ENCODE measurements at places on chromosomes 6 and 20.

DNA sequence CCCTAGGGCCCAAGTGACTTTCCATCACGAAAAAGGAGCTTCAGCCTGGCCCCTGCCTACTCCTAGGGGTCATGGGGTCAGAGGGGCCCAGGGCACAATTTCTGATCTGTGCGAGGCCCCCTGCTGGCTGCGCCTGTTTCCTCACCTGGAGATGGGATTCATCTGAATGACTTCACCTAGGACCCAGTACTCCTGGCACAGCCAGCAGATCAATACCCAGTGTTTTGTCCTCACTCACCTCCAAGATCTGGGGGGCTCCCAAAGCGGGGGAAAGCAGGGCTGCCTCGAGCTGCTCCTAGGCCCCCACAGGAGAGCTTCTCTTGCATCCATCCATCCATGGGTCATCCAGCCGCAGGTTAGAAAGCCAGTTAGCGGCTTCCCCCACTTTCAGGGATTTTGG, 33.8 kb downstream of the CD40 start:
- no peak for DNase-seq

DNA sequence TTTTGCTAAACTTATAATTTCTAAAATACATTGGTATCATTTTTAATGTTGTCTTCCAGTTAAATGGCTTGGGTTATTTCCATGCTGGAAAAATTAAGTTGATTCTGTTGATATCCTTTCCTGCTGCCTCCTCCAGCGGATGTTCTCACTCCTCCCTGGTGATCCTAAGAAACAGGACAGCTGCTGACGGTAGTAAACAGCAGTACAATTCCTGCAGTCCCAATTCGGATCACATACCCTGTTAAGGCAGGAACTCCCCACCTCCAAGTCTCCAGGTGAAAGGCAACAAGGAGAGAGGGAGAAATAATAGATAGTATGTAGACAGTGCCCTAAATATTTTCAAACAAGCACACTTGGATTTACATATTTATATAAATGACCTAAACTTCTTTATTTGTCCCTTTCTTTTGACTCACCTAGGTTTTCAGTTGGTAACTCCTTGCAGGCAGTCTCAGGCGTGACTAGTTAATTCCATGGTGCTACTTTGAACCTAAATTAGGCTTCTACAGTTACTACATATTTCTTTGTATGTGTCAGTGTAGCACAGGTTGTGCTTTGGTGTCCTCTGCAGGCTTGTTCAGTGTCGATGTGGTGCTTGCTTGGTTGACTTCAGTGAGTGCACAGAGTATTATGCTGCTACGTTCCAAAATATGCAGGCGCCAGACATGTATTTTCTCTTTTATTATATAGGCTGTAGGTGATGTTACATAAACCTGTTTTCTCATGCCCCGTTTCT, 126.0 kb downstream of the ADGRB3 start:
- no peak for DNase-seq

DNA sequence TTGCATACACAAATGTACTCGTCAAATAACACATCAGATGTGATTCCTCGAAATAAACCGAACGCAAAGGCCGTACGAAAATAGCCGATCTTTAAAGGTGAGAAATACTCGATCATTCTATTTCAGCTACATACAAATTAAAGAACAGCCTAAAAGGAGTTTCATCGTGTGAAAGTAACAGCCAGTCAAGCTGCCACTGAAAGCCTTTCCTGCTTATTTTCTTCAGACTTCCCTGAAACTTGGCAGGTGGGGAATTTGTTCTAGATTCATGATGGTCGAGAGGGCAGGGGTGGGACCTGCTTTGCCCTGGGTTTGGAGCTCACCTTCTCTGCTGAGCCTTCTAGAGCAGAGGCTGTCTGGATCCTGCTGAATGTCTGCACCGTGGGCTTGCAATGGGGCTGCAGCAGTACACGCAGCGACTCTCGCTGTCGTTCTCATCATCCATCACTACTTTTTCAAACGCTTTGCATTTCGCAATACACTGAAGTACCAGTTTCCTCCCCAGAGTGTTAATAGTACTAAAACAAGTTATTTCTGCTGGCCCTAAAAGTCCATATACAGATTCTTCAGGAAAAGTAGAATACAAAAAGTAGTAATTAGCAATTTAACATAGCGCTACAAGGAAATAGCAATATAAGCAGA, 16.2 kb downstream of the FOXC1 start:
- DNase-seq, result no peak

- DNase-seq, result no peak
Observed at GRCh38 chr6:27230758-27231111, 16.8 kb upstream of the PRSS16 start.

- no peak for DNase-seq
Observed at GRCh38 chr6:142236691-142237090, 65.1 kb upstream of the ADGRG6 start.

GRCh38 chr6:144401736-144402733, 116.9 kb downstream of the UTRN start:
- no peak for DNase-seq

DNA sequence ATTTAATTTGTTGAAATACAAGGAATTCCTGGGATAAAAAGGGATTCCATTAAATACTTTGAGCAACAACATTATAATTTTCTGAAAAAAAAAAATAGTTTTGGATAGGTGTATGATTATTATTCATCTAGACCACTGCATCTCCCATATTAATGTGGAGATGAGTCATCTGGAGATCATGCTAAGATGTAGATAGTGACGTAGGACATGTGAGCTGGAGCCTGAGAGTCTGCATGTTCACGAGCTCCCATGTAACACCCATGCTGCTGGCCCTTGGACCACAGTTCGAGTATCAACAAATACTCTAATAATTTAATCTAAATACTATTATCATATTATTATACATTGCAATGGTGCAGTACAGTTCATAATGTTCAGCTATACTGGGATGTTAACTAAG, 91.6 kb downstream of the EPM2A start:
- DNase-seq, result no peak

DNA sequence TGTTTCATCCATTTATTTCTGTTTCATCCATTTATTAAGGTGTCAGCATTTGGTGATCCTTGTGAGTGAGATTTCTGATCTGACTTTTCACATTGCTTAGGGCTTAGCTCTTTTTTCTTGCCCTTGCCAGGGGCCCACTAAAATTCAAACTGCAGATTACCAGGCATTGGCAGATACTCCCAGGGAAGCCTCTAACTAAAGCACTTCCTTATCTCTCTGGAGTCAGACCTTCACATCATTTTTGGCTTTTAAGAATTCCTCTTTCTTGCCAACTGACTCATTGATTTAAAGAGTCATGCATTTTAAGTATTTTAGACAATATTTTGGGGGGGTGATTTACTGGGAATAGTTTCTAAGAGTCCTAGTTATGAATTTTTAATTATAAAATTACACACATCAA, 2.6 kb upstream of the WFDC8 start:
- DNase-seq, result no peak

GRCh38 chr6:118501099-118501498, 47.0 kb upstream of the PLN start:
- DNase-seq, result no peak

DNA sequence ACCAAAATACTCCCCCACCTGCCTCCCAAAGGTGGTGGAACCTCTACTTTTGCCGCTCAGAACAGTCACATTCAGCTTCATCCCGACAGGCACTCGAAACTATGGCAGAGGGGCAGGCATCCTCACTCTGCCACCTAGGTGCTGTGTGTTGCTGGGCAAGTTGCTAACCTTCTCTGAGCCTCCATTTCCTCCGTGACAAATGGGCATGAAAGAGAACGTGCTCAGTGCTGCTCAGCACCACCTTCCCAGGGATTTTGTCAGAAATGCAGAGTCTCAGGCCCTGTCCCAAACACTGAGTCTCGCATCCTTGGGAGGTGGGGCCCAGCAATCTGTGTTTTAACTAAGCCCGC, 18.1 kb downstream of the ANKRD60 start:
- DNase-seq, result no peak

GRCh38 chr20:63502671-63503172, 3.8 kb upstream of the EEF1A2 start:
- no peak for DNase-seq

DNA sequence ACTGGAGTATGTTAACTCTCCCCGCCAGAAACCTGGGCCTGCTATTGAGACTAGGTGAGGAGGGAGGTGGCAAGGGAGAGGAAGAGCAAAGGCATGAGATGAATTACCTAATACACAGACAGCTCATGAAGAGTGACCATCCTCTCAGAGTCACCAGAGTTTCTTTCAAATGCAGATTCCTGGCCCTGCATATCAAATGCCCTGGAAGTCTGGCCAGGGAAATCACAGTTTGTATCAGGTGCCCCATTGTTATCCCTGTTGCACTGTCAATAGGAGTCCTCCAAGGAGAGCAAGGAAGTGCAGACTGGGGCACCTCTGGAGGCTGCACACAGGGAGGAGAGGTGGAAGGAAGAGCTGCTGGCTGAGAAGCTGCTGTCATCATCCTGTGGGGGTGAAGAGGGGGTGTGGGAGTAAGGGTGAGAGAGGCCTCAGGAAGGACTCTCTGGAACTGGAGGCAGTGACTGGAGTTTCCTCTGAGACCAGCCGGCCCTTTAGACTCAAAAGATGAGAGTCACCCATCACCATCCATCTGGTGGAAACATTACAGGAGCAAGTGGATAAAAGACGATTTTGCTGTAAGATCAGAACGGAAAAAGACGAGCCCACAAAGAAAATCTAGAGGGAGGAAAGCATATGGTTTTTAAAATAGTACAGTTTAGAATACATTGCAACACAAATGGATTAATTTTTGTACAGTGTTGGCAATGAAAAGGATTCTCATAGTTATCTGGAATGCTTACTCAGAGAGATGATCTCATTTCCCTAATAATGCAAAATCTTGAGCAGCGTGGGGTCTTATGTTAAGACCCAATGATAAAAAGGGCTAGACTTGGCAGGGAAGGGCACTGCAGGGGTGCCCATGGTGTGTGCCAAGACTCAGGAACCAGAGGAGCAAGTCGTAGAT, 268.1 kb downstream of the UST start:
- DNase-seq, result no peak

DNA sequence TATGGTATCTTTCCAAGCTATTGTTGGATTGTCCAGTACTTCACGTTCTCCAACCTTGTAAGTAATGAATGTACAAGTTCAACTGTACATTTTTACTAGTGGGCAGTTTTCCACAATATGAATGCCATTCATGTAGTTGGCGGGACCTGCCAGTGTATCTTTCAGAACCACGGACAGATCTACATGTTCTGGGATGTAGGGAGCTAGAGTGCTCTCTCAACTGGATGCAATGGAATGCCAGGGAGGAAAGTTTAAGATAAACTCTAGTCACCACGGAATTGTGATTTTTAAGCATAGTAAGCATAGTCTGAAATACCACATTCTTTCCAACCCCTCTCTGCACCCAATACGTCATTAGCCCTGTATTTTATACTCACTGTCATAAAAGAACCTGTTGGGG, 21.5 kb upstream of the HLA-C start:
- DNase-seq, result no peak

- no peak for DNase-seq
Observed at GRCh38 chr6:42268835-42269204, 51.2 kb upstream of the MRPS10 start.

DNA sequence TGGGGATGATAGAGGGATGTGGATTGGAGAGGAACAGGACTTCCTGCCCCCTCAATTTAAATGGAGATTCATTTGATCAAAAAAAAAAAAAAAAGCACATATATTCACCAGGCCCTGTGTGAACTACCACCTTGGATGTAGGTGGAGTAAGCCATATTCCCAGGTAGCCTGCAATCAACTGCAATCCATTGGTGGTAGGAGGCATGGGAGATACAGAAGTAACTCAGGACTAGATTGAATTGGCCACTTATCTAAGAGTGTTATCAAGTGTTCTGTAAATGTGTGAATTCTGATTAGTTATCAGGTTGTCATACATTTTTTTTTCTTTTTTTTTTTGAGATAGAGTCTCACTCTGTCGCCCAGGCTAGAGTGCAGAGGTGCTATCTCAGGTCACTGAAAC, 124.1 kb upstream of the ESR1 start:
- no peak for DNase-seq

DNA sequence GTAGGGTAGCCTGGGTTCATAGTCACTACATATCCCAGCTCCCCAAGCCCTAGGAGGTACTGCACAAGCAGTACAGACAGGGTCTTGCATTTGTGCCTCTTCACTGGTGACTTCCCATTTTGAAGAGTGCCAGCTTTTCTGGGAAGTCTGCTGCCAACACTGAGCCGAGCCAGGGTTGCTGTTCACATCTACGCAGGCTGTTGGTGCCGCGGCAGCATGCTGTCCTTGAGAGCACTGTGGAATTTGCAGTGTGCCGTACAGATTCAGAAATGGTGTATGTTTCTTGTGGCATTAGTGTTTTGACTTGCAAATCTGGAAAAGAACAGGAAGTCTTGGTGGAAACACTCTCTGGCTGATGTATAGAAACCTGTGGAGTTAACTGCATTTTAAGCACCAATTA, 67.5 kb downstream of the JARID2 start:
- no peak for DNase-seq

- no peak for DNase-seq
Observed at GRCh38 chr6:15672291-15672690, 9.5 kb upstream of the DTNBP1 start.

DNA sequence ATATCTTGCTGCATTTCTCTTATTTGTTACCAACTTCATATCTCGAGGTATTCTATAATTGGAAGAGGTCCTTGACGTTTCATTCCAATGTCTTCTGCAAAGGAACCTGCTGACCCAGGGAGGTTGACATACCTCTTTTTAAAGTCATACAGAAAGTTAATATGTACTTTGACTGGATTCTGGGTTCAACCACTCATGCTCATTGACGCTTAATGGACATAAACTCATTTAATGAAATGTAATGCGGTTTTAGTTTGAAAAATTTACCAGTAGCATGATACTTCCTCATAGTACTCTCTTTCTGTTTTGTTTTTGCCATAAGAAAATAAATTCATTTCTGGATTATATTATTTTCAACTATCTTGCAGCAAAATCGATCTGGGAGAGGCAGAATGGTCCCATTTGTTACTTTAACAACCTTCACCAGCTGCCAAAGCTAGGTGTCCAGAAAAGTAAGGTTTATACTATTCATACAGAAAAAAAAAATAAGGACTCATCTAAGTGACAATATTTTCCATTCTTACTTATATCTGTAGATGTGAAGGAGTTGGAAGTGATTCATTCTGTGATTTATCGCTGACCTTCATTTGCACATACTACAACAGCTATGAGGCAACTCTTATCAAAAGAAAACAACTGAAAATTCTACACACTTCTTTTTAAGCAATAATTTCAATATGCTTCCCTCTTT, 101.6 kb downstream of the ATXN1 start:
- no peak for DNase-seq

DNA sequence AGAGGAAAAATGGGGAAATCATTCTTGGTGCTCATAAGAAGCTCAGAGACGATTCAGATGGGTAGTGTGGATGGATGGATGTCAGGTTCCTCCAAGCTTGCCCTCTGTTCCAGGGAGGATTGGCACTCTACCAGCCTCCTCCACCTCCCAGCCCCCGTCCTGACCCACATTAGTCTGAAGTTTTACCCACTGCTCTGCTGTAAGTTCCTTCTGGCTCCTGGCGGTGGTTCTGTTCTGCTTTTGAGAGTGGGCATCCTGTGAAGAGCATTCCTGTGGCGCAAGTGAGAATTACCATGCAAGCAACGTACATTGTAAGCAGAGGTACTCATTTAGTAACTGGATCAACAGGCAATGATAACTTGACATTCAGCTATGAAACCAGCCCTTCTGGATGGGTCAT, 103.4 kb downstream of the SYNDIG1 start:
- DNase-seq, result no peak
